ENCODE measurements at places on chromosomes 1 and 21.
A peak's percentile ranks its signal among the peaks of the same experiment; 100 is the strongest.

DNA sequence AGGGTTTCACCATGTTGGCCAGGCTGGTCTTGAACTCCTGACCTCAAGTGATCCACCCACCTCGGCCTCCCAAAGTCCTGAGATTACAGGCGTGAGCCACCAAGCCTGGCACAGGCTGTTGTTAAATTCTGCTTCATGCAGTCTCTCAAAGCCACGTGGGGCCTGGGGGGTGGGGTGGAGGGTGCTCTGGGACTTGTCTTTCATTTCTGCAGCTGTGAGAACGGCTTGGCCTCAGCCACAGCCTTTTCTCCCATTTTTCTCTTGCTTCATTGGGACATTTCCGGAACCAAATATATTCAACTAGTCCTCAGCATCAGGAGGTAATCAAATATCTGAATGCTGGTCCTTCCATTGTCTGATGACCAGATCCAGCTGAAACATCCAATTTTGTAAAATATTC lies 27.6 kb upstream of the KCNE2 start:
- no peak for DNase-seq

- DNase-seq = no peak
Observed at GRCh38 chr1:23555986-23556634, 3.2 kb downstream of the ID3 start.

DNA sequence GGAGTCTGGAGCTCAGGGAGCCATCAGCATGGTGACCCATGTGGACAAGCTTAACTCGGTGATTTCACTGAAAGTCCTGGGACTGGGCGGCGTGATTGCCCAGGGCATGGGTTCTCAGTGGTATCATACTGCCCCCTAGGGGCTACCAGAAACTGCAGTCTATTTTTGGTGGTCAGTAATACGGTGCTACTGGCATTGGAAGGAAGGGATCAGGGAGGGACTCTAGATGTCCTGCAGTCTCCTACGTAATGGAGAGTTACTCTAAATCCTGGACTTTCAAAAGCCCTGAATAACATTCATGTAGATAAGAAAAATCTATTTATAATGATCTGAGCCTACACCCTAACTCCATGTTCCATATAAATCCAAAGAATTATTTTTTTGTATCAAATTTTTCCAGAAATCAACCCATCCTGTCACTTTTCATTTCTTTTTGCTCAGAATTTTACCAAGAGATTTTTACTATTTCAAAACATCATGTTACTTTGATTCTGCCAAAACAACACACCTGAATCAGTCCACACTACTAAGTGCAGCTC lies 37.3 kb downstream of the PABPC4 start:
- DNase-seq = peak; percentile 100

- DNase-seq = no peak
Observed at GRCh38 chr21:32322676-32323075, 24.0 kb downstream of the MRAP start.

DNA sequence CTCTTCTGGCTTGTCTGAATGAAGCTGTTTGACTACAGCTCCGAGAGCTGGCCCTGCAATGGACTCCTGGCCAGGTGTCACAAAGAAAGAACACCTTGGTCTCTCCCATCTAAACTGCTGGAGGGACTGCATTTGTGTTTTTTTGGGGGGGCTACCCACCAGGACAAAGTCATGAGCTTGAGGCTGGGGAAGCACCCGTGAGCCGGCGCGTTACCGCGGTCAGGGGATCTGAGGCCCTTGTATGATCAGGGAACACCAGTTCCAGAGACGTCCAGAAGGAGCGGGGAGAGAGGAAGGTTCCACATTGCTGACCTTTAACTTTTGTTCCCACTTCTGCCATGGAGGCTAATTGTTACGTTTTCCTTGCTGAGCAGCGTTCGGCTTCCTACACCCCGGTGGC lies 84.5 kb upstream of the C1orf174 start:
- no peak for DNase-seq

- no peak for DNase-seq
Observed at GRCh38 chr1:32627596-32628162, 22.7 kb downstream of the ZBTB8OS start.

DNA sequence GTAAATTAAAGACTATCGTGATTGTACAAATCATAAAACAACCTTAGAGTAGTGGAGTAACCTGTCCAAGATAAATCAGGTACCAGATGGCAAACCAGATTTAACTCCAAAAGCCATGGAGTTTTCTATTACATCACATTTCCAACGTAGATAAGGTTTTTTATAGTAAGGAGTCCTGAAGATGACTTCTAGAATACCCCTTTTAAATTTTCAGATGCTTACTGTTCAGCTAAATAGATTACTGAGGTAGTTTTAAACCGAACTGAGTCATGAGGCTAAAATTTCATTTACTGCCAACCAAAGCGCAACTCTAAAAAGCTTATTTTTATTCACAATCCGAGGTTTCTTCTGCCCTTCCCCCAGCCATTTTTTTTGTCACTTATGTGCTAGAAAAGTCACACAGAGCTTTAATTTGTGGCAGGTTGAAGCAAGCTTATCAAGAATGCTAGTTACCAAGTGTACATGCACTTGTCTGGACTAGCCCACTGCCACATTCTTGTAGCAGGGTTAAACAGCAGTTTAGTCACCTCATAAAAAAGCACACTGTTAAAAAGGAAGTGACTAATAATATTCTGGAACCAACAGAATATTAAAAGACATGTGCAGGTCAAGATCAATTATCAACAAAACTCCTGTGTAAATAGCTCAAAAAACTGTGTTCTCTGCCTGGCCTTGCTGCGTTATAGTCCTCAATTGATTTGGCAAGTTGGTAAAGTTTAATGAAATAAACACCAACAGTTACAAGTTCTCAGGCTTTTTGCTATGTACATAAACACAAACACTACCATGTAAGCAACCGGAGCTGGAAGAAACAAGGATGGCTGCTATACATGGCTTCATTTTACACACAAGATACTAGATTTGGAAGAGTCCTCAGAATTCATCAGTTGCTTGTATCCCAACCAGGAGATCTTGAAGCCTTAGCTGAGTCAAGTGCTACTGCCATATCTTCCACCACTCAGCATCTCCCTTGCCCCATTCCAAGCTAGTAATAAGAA lies 180.3 kb upstream of the DMRTA2 start:
- DNase-seq = no peak

DNA sequence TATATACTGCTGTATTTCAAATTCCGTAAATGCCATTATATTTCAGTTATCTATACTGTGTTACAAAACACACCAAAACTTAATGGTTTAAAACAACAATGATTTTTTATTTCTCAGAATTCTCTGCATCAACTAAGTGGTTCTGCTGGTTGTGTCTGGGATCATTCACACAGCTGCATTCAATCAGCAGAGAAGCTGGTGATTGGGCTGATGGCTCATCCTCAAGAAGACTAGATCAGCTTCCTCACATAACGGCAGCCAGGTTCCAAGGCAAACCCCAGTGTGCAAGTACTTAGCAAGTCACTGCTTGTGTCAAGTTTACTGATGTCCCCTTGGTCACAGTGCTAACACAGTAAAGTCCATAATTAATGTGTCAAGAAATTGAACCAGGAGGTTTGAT lies 86.3 kb upstream of the VANGL1 start:
- no peak for DNase-seq

GRCh38 chr1:21175670-21176581 lies 771 bp downstream of the EIF4G3 start:
- no peak for DNase-seq

DNA sequence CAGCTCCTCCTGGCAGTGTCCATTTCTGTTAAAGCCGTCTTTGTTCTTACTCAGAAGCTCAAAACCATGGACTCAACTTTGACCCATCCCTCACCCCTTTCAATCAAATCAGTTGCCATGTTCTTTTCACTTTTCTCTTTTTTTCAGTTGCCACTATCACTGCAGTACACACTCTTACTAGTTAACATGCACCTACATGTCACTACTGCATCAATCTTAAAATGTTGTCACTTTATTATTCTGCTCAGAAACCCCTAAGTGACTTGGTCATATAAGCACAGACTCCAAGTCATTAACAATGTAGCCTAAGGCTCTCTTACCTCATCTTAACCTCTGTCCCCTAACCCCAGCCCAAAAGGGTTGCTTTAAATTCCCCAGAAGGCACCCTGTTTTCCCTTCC lies 9.0 kb downstream of the ZNF697 start:
- DNase-seq = no peak

DNA sequence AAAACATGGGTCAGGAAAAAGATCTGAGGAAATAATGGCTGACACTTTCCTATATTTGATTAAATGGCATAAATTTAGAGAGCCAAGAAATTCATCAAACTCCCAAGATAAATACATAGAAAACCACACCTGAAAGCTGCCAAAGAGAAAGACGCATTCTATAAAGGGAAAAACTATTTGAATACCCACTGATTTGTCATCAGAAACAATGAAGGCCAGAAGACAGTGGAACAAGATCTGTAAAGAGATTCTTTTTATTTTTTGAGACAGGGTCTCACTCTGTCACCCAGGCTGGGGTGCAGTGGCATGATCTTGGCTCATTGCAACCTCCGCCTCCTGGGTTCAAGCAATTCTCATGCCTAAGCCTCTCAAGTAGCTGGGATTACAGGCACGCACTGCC lies 17.4 kb downstream of the SDE2 start:
- DNase-seq = no peak

DNA sequence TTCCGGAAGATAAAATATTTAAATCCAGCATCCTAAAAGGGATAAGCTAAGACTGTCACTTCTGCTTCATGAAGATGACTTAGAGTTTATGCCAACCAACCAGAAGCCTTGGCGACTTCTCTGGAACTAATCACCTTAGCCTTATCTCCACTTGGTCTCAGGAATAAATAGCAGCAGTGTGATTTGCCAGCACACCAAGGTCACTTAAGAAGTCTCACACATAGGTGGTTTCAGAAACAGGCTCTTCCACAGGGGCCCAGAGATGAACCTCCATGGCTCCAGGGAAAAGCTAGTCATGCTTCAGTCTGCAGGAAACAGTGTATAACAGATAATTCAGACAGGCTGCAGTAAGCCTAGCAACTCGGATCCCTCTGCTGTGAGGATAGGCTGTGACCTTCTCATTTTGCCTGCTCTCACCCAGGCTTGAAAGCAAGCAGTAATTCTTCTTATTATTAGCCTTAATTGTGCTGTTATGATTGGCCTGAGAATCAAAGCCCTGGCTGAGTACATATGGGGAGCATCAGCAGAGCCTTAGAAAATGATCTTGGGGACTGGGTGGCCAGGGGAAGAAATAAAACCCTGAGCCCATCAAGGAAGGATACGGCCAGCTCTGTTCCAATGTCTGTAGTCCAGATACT lies 84.7 kb downstream of the WLS start:
- DNase-seq = no peak

GRCh38 chr1:15764890-15765289 lies 6.3 kb downstream of the FBLIM1 start:
- no peak for DNase-seq

GRCh38 chr1:202069662-202070061 lies 53.1 kb upstream of the GPR37L1 start:
- DNase-seq = peak; percentile 72

- DNase-seq = no peak
Observed at GRCh38 chr1:95111014-95111413, 6.1 kb upstream of the TLCD4 start.

- DNase-seq = no peak
Observed at GRCh38 chr1:65623895-65624294, 168.8 kb upstream of the PDE4B start.

DNA sequence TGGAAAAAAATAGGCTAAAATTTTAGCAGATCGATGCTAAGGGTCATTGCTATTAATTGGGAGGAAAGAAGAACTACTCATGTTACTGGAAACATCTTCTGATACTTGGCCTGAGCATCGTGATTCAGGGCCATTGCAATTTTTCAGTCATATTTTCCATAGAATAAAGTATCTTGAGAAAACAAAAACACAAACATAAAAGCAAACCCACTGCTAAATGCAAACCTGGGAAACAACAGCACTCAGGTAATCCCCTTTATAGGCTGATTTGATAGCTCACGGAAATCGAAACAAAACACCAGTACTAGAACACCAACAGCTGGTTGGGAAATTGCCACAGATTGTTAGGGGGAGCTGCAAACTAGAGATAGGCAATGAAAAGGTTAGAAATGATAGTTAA lies 172.9 kb upstream of the ESRRG start:
- DNase-seq = no peak

- no peak for DNase-seq
Observed at GRCh38 chr1:234709473-234710228, 99.7 kb upstream of the IRF2BP2 start.

GRCh38 chr1:162930976-162931560 lies 70.1 kb upstream of the CCDC190 start:
- no peak for DNase-seq

GRCh38 chr1:164588516-164589341 lies 29.7 kb downstream of the PBX1 start:
- DNase-seq = no peak

- DNase-seq = no peak
Observed at GRCh38 chr1:108056436-108056990, 91.5 kb upstream of the VAV3 start.

GRCh38 chr1:67766141-67766978 lies 66.9 kb downstream of the GNG12 start:
- DNase-seq = peak; percentile 28

DNA sequence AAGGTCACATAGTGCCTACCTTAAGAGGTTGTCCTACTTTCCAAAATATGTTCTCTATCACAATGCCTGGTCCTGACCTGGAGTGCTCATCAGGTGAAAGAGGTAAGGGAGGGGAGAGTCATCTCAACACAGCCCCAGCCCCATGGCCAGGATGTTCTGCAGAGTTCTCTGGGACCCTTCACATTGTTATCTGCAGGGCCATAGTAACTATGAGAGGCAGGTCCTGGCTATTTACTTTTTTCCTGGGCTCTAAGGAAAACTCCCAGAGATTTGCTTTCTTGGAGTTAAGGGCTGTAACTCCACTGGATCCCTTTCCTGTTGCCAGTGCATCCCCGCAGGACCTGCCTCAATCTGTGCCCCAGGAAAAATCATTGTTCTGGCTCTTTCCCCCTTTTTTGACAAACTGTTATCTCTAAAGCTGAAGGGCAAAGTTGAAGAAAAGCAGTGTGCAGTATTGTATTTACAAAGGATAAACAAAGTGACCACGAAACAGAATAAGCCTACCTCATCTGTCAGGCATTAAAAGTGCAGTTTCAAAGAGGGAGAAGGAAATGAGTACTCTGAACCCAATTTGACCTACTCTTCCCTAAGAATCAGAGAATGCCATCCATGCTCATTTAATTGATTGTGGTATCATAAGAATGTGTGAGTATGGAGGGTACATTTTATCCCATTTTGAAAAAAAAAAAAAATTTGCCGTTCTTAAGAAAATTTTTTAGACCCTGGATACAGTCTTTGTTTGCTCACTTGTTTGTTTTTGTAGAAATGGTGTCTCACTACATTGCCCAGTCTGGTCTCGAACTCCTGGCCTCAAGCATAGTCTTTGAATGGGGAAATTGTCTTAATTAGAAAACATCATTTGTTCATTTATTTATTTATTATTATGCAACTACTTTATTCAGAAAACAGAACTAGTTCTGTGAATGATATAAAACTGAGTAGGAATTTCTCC lies 149.6 kb downstream of the RHOU start:
- no peak for DNase-seq
